Endothelial cell of umbilical vein (primary cell): ENCODE measurements at places on chromosomes 7 and 10. TPM values are rescaled to one million over a fixed set of nuclear protein-coding genes. Genes with fewer than 3 reads are reported as not detected.

HMX3 gene
- total RNA-seq = not detected in 2 replicates

DNA sequence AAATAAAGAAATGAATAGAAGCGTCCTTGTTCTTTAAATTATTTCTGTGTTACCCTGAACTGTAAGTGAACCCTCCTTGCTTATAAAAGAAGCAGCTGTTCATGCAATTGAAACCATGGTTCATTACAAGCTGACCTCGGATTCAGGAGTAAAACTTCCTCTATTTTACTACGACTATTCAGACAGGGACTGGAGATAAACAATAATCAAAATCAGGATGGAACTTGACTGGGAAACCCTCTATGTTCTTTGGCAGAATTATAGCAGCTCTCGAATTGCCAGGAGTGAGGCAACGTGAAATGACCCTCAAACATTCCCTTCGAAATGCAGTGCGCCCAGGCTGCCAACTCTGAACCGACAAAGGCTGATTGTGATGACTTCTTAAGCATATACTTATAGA lies 172.1 kb downstream of the CYP26A1 start:
- no peaks in the 10 kb centered on the region for H3K4me1 ChIP-seq
- no peak for DNase-seq
- H3K36me3 ChIP-seq = no peaks in the 10 kb centered on the region
- H3K27me3 ChIP-seq = peaks cover 5% of the 10 kb centered on the region
- H3K4me3 ChIP-seq = no peak overlapping the region

SPDYE16 gene
- total RNA-seq = 0.22 TPM in 1 of 2 replicates, not detected in the other

WASL gene
- total RNA-seq = 22.1 and 24.0 TPM in 2 replicates

GLI3 gene
- 24.9 and 30.3 TPM in 2 replicates for total RNA-seq

- no peaks in the 10 kb centered on the region for H3K27me3 ChIP-seq
- H3K36me3 ChIP-seq = no peaks in the 10 kb centered on the region
Observed at GRCh38 chr10:17085011-17085725, 44.4 kb downstream of the CUBN start.

GRCh38 chr7:42105554-42106358 lies 131.3 kb downstream of the GLI3 start:
- no peaks in the 10 kb centered on the region for H3K36me3 ChIP-seq
- no peak overlapping the region for H3K27ac ChIP-seq
- H3K27me3 ChIP-seq = no peaks in the 10 kb centered on the region
- H3K4me3 ChIP-seq = no peak overlapping the region

DNA sequence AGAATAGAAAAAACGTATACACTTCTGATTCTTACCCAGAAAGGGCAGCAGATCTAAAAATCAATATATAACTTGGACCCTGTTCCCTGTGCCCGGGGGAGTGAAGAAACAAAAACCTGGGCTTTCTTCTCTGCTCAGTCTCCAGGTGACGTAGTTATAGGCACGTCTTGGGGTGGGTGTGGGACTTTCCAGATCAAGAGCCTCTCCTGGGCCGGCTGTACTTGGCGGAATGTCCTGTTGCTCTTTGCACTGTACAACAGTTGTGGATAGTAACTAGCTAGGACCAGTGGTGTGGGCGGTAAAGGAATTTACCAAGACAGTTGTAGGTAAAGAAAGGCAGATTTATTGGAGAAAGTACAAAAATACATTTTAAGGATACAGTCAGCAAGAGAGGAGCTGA lies 40.4 kb upstream of the STEAP4 start:
- H3K4me1 ChIP-seq = no peaks in the 10 kb centered on the region
- no peak overlapping the region for H3K27ac ChIP-seq
- DNase-seq = no peak

DNA sequence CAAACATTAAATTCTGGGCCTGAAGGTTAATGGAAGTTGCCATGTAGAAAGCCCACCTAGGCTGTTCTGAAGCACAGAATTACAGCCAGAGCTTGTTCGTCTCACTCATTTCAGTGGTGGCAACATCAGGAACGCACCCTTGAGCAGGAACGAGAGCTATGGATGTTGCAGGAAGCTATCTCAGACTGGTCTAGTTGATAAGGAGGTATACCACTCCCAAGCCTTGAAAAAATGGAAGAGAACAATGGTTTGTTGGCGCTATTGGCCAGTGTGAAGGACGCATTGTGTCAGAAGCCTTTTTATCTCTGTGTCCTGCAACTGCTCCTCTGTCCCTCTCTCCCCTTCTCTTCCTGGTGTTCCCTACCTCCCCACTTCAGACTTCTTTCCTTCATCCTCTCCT lies 60.9 kb upstream of the RAPGEF5 start:
- H3K36me3 ChIP-seq = no peaks in the 10 kb centered on the region
- DNase-seq = peak; percentile 80
- peak overlapping the region; percentile 96 for H3K27ac ChIP-seq
- H3K27me3 ChIP-seq = no peaks in the 10 kb centered on the region
- no peak overlapping the region for H3K4me3 ChIP-seq
- H3K4me1 ChIP-seq = peaks cover 26% of the 10 kb centered on the region

GJD4 gene
- not detected in 2 replicates for total RNA-seq

PKD1L1 gene
- total RNA-seq = 3.0 and 5.9 TPM in 2 replicates

DNA sequence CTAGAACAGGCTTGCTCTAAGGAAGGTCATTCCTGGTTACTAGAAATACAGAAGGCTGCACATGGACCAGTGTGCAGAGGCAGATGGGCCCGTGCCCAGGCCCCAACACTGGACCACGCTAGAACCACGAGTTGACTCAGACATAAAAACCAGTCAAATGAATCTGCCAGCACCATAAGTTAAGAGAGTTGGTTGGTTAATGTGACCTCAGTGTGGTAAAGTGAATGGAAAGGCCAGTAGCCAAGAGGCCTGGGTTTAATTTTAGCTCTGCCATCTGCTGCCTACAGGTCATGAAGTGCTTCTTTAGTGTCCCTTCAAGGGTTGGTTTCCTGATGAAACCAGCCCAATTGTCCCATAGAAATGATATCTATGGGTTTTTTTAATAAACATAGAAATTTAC lies 329.6 kb upstream of the NRP1 start:
- H3K36me3 ChIP-seq = no peaks in the 10 kb centered on the region
- no peaks in the 10 kb centered on the region for H3K27me3 ChIP-seq
- H3K27ac ChIP-seq = no peak overlapping the region
- DNase-seq = no peak

DNA sequence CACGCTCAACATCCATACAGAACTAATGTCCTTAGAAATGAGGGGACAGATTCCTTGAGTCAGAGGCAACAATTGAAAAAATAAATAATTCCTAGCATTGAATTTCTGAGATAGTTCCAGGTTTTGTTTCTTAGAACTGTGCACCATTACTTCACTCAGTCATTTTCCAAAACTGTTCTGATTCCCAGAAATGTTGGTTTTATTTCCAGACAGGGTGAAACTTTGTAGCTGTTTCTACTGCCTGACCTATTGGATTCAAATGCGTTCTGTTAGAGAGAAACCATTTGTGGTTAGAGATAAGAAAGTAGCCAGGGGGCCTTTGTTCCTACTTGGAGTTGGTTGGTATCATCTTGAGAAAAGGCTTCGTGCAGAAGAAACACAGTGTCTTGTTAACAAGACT lies 8.1 kb upstream of the DEPP1 start:
- no peaks in the 10 kb centered on the region for H3K27me3 ChIP-seq
- no peak overlapping the region for H3K4me3 ChIP-seq
- peaks cover 24% of the 10 kb centered on the region for H3K4me1 ChIP-seq
- H3K27ac ChIP-seq = no peak overlapping the region

- no peak overlapping the region for H3K4me3 ChIP-seq
- no peak overlapping the region for H3K27ac ChIP-seq
- H3K36me3 ChIP-seq = no peaks in the 10 kb centered on the region
- no peak for DNase-seq
- H3K4me1 ChIP-seq = peaks cover 18% of the 10 kb centered on the region
- H3K27me3 ChIP-seq = no peaks in the 10 kb centered on the region
Observed at GRCh38 chr10:4278186-4278585, 493.2 kb upstream of the KLF6 start.

NCOA4 gene
- 119 and 127 TPM in 2 replicates for total RNA-seq

GRCh38 chr10:86688398-86688921 lies 20.1 kb downstream of the LDB3 start:
- no peaks in the 10 kb centered on the region for H3K4me1 ChIP-seq
- no peaks in the 10 kb centered on the region for H3K36me3 ChIP-seq
- H3K27me3 ChIP-seq = peaks cover 43% of the 10 kb centered on the region

DNA sequence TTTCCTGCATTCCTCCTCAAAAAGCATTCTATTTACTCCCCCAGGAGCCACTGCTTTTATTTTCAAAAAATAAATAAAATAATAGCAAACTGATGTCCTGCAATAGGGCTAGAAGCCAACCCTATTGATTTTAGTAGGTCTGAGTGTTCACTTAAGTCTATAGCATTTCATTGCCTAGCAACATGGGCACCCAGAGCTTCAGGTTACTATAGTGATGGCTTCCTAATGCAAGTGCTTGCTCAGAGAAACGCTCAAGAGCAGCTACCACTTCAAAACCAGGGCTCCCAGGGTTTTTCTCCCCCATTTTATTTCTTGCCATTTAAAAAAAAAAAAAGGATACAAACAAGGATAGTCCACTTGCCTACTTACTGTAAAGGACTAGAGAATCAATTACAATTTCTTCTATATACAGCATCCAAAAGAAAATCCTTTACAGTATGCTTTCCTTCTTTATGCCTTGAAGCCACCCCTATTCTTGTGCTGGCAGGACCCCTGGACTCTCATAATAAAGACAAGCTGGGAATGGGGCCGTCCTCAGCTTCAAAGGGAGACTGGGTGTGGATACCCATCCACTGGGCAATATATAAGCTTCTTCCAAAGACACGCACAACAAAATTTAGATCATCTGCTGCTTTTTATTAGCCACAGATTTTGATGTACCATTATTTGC lies 133.3 kb downstream of the VPS41 start:
- H3K36me3 ChIP-seq = peaks cover 2% of the 10 kb centered on the region
- no peak for DNase-seq
- no peaks in the 10 kb centered on the region for H3K27me3 ChIP-seq
- H3K27ac ChIP-seq = no peak overlapping the region

GRCh38 chr7:147432079-147432478 lies 1158.5 kb upstream of the C7orf33 start:
- no peak for DNase-seq
- no peaks in the 10 kb centered on the region for H3K36me3 ChIP-seq
- H3K27ac ChIP-seq = no peak overlapping the region
- H3K27me3 ChIP-seq = no peaks in the 10 kb centered on the region
- H3K4me1 ChIP-seq = no peaks in the 10 kb centered on the region
- no peak overlapping the region for H3K4me3 ChIP-seq

GRCh38 chr7:91993976-91994375 lies 53.3 kb downstream of the AKAP9 start:
- no peaks in the 10 kb centered on the region for H3K27me3 ChIP-seq
- H3K4me3 ChIP-seq = no peak overlapping the region
- H3K27ac ChIP-seq = no peak overlapping the region
- H3K36me3 ChIP-seq = no peaks in the 10 kb centered on the region

DNA sequence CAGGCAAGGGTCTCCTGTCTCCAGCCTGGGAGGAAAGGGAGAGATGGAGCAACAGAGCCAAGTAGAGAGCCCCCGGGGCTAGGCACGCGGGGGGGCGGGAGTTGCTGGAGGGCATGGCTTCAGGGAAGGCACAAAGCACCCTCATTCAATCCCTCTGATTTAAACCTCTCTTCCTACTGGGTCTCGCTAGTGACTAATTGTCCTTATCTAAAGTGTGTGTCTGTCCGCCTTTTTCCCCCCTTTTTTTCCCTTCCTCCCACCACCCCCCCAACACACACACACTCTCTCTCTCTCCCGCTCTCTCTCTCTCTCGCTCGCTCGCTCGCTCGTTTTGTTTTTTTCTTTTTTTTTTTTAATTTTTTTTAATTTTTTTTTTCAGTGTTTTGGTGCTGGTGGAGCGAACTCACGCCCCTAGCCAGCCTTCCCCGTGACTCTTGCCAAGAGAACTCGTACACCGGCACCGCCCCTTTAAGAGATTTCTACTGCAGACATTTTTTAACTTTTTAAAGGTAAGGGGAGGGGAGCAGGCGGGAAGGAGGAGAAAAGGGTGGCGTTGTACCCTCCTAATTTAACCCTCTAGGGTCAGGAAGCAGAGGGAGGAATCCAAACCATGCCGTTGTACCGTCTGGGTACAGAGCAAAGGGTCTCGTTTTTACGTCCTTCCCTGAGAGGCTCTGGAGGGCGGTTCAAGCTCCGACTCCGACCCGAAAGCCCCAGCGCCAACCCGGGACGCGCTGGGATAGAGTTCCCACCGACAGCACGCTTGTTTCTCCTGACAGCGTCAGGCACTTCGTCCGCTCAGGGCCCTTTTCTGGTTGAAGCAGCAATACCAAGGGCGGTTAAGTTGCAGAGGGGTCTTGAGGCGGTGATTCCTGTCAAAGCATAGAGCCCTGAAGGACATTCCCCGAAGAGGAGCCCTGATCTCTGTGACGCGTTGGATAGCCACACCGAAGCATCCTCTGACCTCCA lies at the start of gene HPSE2:
Gene HPSE2 (minus strand): TSS at position 195 of the 969 bp plus-strand sequence.
- no peaks in the 10 kb centered on the region for H3K4me1 ChIP-seq
- H3K27me3 ChIP-seq = peaks cover 72% of the 10 kb centered on the region
- no peak for DNase-seq
- H3K27ac ChIP-seq = no peak within 1 kb of the TSS

- H3K4me1 ChIP-seq = no peaks in the 10 kb centered on the region
- H3K27me3 ChIP-seq = no peaks in the 10 kb centered on the region
- no peak for DNase-seq
- no peaks in the 10 kb centered on the region for H3K36me3 ChIP-seq
Observed at GRCh38 chr10:92719991-92720830, 30.5 kb downstream of the HHEX start.

DNA sequence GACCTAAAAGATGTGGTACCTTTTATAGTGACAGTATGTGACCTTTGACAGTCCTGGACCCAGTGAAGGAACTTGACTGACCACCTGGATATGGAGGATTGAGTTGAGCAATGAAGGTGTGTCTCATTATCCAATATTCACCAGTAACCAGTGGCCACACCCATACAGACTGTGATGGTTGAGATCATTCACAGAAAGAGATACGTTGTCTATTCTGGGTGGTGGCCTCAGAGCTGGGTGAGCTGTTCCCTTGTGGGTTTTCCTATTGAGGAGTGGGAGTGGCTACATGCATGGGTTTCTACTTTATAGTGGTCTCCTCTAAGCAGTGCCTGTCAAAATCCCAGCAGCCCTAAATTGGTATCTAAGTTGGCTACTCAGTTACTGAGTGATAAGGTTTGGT lies 507.4 kb downstream of the SORCS3 start:
- no peak for DNase-seq
- H3K27me3 ChIP-seq = no peaks in the 10 kb centered on the region
- H3K4me1 ChIP-seq = no peaks in the 10 kb centered on the region
- no peak overlapping the region for H3K4me3 ChIP-seq

DNA sequence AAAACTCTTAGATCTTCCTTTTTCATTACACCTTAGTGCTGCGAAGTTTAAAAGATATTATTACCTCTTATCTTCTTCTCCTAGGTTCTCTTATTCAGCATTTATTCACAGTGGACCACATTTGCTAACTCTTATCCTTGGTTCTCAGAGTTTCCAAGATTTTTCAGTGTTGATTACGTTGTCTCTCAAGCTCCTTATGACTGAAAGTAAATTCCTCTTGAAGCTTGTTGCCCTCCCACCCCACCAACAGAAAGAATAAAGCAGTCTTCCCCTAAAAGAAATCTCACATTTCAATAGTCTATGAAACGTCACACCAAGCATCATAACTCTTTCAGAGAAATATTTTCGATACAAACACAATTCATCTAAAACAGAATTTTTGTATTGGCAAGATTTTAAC lies 362.5 kb downstream of the MAGI2 start:
- H3K4me1 ChIP-seq = peaks cover 12% of the 10 kb centered on the region
- no peak for DNase-seq
- no peaks in the 10 kb centered on the region for H3K27me3 ChIP-seq
- no peak overlapping the region for H3K27ac ChIP-seq
- no peaks in the 10 kb centered on the region for H3K36me3 ChIP-seq

CYP2C19 gene
- total RNA-seq = not detected in 2 replicates

SPACDR gene
- total RNA-seq = 1.5 and 4.1 TPM in 2 replicates

PYROXD2 gene
- total RNA-seq = 7.0 TPM in 2 replicates
